ENCODE measurements at places on chromosomes 6 and 20. TPM values are rescaled to one million over a fixed set of nuclear protein-coding genes. Genes with fewer than 3 reads are reported as not detected.

DNA sequence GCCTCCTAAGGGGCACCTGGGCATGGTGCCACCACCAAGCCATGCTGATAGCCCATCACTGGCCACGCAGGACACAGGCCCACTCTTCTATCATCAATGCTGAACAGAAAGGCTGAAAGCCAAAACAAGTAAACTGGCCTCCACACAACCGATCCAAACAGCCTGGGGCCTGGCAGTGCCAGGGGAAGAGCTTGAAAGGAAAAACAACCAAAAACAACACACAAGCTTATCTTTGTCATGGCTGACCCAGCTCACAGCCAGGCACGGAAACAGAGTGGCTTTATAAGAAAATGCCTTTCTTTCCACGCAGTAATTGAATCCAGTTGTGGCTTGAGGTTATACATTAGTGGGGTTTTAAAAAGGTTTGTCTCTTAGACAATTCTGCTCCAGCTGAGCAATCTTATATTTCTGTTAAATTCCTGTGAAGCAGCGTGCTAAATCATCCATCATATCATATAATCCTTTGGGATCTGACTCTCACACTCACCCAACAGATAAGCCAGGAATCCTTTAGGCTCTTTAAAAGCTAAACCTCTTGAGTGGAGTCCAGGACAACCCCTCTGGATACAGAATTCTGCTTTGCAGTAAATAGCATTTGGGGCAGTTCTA lies 65.4 kb upstream of the SLC22A16 start:
- no peak for DNase-seq

- no peak for DNase-seq
These were observed 81.6 kb upstream of the OPRM1 start for GRCh38 chr6:153957394-153957793.

DNA sequence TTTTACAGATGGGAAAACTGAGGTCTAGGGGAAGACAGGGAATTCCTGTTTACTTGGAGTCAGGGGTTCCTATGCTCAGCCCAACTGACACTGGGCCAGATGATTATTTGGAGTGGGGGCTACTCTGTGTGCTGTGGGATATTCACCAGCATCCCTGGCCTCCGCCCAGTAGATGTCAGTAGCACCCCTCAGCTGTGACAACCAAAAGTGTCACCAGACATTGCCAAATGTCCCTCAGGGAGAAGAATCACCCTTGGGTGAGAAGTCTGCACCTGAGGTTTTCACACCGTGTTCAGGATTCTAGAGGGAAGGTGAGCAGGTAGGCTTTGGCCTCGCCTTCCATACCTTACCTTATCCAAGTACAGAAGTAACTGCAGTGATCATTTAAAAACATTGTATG lies 27.6 kb downstream of the CDH26 start:
- DNase-seq = no peak

DNA sequence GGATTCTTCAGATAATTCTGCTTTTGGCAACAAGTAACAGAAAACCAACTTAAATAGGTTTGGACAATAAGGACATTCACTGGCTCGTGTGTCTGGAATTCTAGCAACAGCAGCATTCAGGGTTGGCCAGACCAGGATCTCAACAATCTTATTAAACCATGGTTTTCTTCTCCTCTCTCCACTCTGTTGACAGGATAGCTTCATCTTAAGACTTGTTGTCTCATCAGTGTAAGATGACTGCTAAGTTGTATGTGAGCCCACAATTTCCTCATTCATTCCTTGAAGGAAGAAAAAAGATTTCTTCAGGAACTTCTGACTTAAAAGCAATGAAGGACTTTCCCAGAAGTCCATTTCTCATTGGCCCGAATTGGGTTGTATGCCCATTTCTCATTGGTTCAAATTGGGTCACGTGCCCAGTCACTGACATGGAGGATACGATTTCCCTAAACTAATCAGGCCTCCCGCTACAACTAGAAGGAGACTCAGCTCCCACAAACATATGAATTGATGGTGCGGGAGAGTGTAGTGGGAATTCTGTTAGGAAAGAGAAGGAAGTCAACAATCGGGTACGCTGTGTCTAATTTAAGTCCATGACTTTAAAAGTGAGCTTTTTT lies 83.7 kb downstream of the SLC22A3 start:
- DNase-seq = no peak

DNA sequence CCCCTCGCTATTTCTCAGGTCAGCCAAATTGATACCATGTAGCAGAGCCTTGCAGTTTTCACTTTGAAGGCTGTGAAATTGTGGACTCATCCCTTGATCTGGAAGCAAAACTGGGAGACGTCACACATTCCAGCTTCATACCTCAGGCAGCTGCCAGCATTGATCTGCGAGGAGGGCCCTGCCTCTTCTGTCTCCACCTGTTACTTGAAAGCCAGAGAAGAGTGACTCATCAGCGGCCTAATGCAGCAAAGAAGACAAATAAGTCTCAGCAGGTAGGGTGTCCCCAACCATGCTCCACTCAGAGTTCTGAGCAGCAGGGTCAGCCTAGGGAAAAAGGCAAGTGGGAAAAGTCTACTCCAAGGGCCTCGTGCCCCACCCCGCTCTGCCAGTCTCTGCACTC lies 69.4 kb upstream of the BMP2 start:
- DNase-seq = no peak

- DNase-seq = no peak
These were observed 232.9 kb downstream of the SAMD5 start for GRCh38 chr6:147741389-147741788.

Gene HLA-DMB
- total RNA-seq = 1.5 TPM

Data from cerebellum (tissue), 4 donors.